ENCODE measurements at places on chromosomes 2 and 18.

DNA sequence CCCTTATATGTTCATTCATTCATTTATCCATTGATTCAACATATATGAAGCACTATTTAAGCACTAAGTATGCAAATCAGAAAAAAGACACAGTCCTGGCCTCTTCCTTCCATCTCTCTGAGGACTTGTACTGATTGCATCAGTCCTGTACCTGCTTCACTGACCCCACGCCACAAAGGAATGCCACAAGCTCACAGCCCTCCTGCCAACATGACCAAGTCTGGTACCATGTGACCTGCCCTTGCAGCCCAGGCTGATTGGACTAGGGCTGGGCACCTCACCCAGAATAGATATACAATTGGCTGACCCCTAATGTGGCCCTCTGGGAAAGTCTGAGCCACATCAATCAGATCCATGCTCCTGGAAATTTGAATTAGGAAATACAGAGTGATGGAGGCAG is 196.6 kb downstream of the AGPS start:
- DNase-seq, result no peak

GRCh38 chr18:46406539-46406932 is 250.5 kb downstream of the LOXHD1 start:
- DNase-seq, result no peak

DNA sequence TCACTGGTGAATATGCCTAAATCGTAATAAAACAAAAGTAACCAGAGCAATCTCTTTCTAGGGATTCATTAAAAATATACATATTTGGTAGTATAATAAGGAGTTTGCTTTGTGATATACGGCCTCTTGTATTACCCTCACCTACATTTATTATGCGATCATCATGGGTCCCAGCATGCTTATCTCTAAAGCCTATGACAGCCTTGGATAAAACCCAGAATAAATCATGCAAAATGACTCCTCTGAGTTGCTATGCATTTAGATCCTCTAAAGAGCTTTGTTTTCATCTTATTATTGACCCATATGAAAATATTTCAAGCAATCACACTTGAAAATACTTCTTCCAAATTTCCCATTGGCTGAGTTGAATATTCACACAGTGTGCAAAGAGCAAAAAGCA is 432.3 kb downstream of the SUCLG1 start:
- DNase-seq, result no peak

DNA sequence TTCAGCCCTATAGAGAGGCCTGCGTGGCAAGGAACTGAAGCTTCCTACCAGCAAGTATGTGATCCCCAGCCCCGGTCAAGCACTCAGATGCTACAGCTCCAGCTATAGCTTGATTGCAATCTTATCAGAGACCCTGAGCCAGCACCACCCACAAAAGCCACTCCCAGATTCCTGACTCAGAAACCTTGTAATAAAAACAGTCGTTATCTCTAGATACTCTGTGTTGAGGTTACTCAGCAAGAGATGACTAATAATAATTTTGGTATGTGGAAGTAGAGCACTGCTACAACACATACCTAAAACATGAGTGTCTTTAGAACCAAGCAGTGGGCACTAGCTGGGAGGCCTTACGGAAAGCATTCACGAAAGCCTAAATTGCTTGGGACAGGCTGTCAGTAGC is 216.9 kb downstream of the UXS1 start:
- peak; percentile 23 for DNase-seq

DNA sequence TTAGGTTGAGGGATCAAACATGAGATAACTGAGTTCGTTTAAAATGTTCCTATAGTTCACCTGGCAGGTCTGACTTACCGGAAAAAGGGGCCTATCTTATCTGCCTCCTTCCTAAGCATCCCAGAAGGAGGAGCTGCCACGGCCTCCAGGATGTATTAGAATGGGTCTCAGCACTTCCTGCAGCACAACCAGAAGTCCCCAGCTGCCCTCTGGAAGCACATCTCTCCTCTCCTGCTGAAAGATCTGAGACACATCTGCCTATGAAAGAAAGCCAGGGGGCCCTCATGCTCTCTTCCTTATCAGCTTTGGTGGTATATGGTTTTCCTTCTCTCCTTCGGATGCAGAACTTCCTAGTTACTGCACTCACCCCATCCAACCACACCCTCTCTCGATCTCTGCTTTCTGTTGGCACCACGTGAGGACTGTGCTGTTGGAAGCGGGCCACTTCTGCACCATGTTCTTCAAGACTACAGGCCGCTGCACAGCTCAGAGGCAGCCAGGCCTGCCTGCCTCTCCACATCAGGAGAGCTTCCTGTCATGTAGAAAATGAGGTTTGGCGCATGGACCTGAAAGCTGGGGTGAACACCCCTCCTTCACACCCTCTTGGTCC is 6.5 kb downstream of the IGFBP5 start:
- DNase-seq, result no peak
